CD4-positive, alpha-beta T cell (primary cell): ENCODE measurements at places on chromosomes 6 and 20.

DNA sequence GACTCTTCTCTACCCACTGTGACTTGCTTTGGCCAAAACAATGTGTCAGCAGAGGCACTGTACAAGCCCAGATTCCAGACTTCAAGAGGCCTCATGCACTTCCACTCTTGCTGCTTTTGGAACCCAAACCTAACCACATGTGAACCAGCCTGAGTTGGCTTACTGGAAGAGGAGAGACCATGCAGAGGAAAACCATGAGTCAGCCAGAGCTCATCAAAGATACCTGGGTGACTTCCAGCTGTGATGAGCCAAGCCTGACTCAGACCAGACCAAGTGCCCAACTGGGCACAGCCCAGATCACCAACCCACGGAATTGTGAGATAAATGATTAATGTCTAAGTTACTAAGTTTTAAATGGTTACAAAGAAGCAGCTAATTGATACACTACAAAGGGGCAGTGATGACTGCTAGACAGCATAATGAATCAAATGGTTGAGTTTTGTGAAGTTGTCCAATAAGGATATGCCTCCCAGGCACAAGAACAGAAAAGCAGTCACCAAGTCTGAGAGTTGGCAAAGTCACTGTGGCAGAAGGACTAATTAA lies 16.2 kb upstream of the BEND6 start:
- H3K4me3 ChIP-seq = no peak overlapping the region
- no peak overlapping the region for H3K27ac ChIP-seq
- peaks cover 2% of the 10 kb centered on the region for H3K27me3 ChIP-seq
- no peaks in the 10 kb centered on the region for H3K36me3 ChIP-seq

DNA sequence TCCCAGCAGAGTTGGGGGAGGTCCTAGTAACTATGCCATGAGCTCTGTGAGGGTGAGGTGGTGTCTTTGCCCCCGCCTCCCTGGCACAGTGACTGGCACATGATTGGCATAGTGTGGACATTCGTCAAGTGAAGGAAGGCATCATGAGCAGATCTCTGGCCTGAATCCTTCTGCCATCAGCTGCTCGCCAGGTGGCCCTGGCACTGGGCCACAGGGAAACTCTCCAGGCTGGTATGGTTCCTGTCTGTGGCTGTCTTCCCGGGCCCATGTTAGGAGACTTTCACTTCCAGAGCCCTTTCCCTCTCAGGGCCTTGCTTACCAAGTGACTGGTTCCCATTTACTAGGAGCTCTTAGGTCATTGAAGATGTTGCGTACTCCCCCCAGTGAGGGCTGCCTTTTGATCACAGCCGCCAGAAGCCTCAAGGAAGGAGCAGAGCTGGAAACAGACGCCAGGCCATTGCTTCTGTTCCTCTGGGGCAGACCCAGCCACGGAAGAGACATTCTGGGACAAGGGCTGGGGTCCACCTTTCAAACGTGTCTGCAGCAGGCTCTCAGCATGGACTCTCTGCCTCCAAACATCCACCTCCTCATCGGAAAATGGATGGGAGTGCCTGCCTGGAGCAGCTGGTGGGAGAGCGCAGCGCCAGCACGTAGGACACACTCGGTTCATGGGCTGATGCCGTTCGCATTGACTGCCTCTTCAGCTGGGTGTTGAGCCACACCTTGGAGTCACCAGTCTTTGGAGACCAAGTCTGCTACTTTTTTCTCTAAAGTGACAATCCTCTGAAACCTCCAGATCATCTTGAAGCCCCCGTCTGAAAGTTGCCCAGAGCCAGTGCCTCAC lies 67.2 kb downstream of the PTPN1 start:
- peaks cover 7% of the 10 kb centered on the region for H3K4me1 ChIP-seq
- H3K4me3 ChIP-seq = no peak overlapping the region
- no peaks in the 10 kb centered on the region for H3K27me3 ChIP-seq
- H3K36me3 ChIP-seq = peaks cover 91% of the 10 kb centered on the region
- no peak overlapping the region for H3K27ac ChIP-seq

- no peak overlapping the region for H3K27ac ChIP-seq
- H3K36me3 ChIP-seq = no peaks in the 10 kb centered on the region
- H3K27me3 ChIP-seq = peaks cover 2% of the 10 kb centered on the region
Observed at GRCh38 chr6:39367700-39368099, 45.2 kb upstream of the KCNK16 start.

- H3K27me3 ChIP-seq = peaks cover 9% of the 10 kb centered on the region
- H3K27ac ChIP-seq = no peak overlapping the region
- H3K4me1 ChIP-seq = no peaks in the 10 kb centered on the region
- no peak for DNase-seq
- H3K4me3 ChIP-seq = no peak overlapping the region
- no peaks in the 10 kb centered on the region for H3K36me3 ChIP-seq
Observed at GRCh38 chr20:21272679-21273078, 30.5 kb upstream of the XRN2 start.

DNA sequence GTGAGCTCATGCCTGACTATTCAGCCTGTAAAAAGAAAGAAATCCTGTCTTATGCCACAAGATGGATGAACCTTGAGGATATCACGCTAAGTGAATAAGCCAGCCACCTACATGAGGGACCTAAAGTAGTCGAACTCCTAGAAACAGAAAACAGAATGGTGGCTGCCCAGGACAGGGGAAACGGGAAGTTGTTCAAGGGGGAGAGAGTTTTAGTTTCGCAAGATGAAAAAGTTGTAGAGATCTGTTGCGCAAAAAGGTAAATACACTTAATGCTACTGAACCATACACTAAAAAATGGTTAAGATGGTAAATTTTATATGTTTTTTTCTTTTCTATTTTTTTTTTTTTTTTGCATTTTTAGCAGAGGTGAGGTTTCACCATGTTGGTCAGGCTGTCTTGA lies 74.1 kb upstream of the RALY start:
- peaks cover 5% of the 10 kb centered on the region for H3K4me1 ChIP-seq
- H3K36me3 ChIP-seq = no peaks in the 10 kb centered on the region
- no peak for DNase-seq

DNA sequence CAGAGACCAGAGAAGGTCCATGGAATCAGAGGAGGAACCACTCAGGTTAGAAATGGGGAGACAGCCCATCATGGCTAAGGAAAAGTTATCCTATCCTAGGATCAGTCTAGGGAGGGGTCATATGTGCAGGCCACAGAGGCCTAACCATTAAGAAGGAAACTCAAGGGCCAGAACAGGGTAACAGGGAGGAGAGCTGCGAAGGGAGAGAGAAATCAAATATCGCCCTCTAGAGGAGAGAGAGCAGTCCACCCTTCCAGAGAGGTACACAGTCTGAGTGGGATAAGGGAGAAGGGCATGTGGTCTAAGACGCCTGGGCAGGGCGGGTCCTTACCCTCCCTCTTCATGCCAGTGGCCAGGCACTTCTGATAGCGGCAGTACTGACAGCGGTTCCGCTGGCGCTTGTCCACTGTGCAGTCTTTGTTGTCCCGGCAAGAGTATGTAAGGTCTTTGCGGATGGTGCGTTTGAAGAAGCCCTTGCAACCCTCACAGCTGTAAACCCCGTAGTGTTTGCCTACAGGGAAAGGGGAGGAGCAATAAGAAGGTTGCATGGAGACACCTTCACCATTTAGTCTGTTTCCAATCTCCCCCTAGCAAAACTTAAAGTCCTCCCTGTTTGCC lies 2.9 kb downstream of the RXRB start:
- peaks cover 57% of the 10 kb centered on the region for H3K4me1 ChIP-seq
- H3K36me3 ChIP-seq = peaks cover 60% of the 10 kb centered on the region
- H3K27me3 ChIP-seq = peaks cover 4% of the 10 kb centered on the region
- no peak overlapping the region for H3K27ac ChIP-seq
- peak; percentile 65 for DNase-seq
- no peak overlapping the region for H3K4me3 ChIP-seq

- H3K27me3 ChIP-seq = peaks cover 2% of the 10 kb centered on the region
- H3K36me3 ChIP-seq = no peaks in the 10 kb centered on the region
- no peak overlapping the region for H3K27ac ChIP-seq
- no peak overlapping the region for H3K4me3 ChIP-seq
Observed at GRCh38 chr6:99338188-99338587, 11.3 kb downstream of the FAXC start.

GRCh38 chr6:158018851-158019361 lies 37.2 kb downstream of the SYNJ2 start:
- peaks cover 31% of the 10 kb centered on the region for H3K36me3 ChIP-seq
- H3K27me3 ChIP-seq = no peaks in the 10 kb centered on the region
- peaks cover 10% of the 10 kb centered on the region for H3K4me1 ChIP-seq
- DNase-seq = no peak
- H3K4me3 ChIP-seq = no peak overlapping the region
- H3K27ac ChIP-seq = no peak overlapping the region

DNA sequence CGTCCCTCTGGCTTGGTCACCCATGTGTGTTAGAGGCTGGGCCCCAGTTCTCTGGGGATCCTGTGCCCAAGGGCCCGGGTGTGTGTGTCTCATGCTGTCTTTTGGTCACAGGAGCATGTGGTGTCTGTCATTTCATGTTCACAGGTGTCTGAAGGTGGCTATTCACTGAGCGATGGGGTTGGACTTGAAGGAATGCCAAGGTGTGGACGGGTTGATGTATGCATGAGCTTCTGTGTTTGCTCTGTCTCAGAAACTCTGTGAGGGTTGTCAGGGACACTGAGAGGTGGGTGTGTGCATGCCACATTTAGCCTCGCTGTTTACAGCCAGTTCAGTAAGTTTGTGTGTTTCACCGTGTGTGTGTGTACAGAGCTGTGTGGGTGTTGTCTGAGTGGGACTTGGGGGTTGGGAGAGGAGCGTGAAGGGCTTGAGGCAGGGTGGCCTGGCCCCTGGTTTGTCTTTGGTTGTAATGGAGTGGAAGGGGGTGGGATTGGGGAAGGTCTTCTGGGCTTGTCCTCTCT lies 1.2 kb downstream of the DDR1 start:
- H3K27ac ChIP-seq = no peak overlapping the region
- peak overlapping the region; percentile 62 for H3K4me3 ChIP-seq
- peaks cover 35% of the 10 kb centered on the region for H3K4me1 ChIP-seq
- H3K36me3 ChIP-seq = peaks cover 7% of the 10 kb centered on the region
- DNase-seq = no peak
- no peaks in the 10 kb centered on the region for H3K27me3 ChIP-seq

- no peak overlapping the region for H3K27ac ChIP-seq
- H3K27me3 ChIP-seq = no peaks in the 10 kb centered on the region
- H3K36me3 ChIP-seq = no peaks in the 10 kb centered on the region
- H3K4me3 ChIP-seq = no peak overlapping the region
- H3K4me1 ChIP-seq = no peaks in the 10 kb centered on the region
- DNase-seq = no peak
Observed at GRCh38 chr6:123716506-123716905, 79.8 kb upstream of the TRDN start.

DNA sequence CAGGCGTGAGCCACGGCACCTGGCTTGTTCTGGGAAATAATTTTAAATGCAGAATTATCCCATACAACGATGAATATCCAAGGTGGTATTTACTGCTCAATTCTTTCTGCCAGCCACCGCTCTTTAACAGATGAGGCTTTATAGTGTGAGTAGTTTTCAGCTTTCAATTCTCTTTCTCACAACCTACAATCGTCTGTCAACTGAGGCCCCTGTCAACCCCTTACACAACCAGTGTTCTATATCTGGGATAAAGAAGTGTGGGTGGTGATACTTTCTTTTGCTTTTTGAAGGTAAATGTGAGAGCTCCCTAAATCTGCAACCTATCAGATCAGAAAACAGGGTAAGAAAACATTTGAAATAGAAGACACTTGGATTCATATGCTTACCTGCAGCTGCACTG lies 22.5 kb downstream of the STAU1 start:
- H3K36me3 ChIP-seq = peaks cover 40% of the 10 kb centered on the region
- no peak overlapping the region for H3K4me3 ChIP-seq
- DNase-seq = no peak
- H3K4me1 ChIP-seq = peaks cover 17% of the 10 kb centered on the region

- H3K27ac ChIP-seq = no peak overlapping the region
- no peak overlapping the region for H3K4me3 ChIP-seq
- H3K4me1 ChIP-seq = no peaks in the 10 kb centered on the region
- no peaks in the 10 kb centered on the region for H3K36me3 ChIP-seq
- no peak for DNase-seq
Observed at GRCh38 chr6:54135665-54136369, 24.6 kb downstream of the MLIP start.

DNA sequence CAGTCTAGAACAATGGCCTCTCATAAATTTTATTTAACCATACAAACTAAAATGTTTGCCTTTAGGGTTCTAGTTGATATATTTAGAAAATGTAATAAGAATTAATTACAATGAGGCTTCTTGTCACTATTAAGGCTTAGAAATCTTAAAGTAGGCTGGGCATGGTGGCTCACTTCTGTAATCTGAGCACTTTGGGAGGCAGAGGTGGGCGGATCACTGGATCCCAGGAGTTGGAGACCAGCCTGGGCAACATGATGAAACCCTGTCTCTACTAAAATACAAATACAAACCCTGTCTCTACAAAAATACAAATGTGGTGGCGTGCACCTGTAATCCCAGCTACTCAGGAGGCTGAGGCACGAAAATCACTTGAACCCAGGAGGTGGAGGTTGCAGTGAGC lies 99.0 kb upstream of the ADGRF1 start:
- no peaks in the 10 kb centered on the region for H3K4me1 ChIP-seq
- H3K4me3 ChIP-seq = no peak overlapping the region
- H3K27me3 ChIP-seq = no peaks in the 10 kb centered on the region

- no peak overlapping the region for H3K27ac ChIP-seq
- DNase-seq = no peak
- no peak overlapping the region for H3K4me3 ChIP-seq
- no peaks in the 10 kb centered on the region for H3K36me3 ChIP-seq
- no peaks in the 10 kb centered on the region for H3K27me3 ChIP-seq
- H3K4me1 ChIP-seq = no peaks in the 10 kb centered on the region
Observed at GRCh38 chr6:3438190-3439167, 18.4 kb downstream of the SLC22A23 start.

DNA sequence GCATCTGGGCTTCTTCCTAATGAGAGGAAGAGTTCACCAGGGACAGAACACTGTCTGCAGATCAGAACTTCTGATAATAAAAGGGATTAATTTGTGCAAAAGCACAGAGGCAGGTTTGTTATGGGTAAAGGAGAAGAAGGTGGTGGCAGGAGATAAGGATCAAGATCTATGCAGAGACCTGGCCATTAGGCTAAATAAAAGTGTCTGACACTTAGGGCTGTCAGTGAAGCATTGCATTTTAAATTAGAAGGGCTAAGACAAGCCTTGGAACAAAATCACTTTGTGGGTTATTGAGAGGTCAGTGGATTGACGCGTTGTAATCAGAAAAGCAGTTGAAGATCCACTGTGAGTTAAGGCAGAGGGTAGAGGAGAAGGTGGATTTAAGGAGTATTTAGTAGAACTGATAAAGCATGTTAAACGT lies 76.8 kb downstream of the MAP3K4 start:
- H3K36me3 ChIP-seq = peaks cover 8% of the 10 kb centered on the region
- no peaks in the 10 kb centered on the region for H3K27me3 ChIP-seq
- no peak for DNase-seq
- H3K4me3 ChIP-seq = no peak overlapping the region
- no peak overlapping the region for H3K27ac ChIP-seq
- H3K4me1 ChIP-seq = peaks cover 5% of the 10 kb centered on the region
